Epithelial cell of proximal tubule (primary cell): ENCODE measurements at places on chromosomes 13 and 19. TPM values are rescaled to one million over a fixed set of nuclear protein-coding genes. Genes with fewer than 3 reads are reported as not detected.
A peak's percentile ranks its signal among the peaks of the same experiment; 100 is the strongest.

DNA sequence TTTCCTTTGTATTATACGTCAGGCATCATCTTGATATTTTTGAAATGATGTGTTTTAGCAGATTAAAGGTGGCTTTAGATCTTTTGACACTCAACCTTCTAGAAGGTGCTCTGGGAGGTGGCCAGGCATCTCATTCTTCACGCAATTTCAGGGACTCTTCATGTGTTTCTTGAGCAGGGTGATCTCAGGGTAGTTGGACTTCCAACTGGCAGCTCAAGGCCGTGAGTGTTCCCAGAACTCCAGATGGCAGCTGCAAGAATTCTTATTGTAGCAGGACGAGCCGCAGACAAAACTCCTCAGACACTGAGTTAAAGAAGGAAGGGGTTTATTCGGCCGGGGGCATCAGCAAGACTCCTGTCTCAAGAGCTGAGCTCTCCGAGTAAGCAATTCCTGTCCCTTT is 82.5 kb upstream of the UBAC2 start:
- no peak for DNase-seq

DNA sequence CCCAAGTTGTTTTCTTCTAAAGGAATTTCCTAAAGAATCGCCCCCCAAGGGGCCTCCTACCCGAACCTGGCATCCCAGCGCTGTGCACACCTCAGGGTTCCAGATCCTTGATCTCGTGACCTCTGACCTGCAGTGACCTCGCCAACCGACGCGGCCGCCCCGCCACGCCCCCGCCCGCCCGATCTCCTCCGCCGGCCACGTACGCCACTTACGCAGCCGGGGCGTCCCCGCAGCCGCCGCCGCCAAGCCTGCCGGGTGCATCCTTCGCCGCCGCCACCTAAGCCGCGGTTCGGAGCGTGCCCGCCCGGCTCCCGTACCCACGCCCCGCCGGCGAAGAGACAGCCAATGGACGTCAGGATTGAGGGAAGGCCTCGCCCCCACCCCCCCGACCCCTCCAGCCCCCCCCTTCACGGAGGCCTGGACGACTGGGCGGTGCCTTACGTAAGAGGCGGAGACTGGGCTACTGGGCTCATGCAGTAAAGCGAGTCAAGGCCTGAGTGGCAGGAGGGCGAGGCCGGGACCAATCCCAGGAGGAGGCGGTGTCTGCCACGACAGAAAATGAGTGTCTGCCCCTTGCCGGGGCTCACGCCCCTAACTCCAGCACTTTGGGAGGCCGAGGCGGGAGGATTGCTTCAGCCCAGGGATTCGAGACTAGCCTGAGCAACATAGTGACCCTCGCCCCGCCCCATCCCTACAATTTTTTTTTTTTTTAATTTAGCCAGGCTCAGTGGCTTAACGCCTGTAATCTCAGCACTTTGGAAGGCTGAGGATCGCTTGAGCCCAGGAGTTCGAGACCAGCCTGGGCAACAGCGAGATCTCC is at the start of gene YIF1B:
Gene YIF1B (minus strand): TSS at position 291 of the 820 bp plus-strand sequence. CDS start 30 bp downstream, at position 261.
- DNase-seq: peak; percentile 77

- no peak for DNase-seq
These were observed 3.9 kb downstream of the TEX30 start for GRCh38 chr13:102769679-102770078.

GRCh38 chr13:43478211-43478610 is 308.6 kb downstream of the ENOX1 start:
- DNase-seq: no peak

DNA sequence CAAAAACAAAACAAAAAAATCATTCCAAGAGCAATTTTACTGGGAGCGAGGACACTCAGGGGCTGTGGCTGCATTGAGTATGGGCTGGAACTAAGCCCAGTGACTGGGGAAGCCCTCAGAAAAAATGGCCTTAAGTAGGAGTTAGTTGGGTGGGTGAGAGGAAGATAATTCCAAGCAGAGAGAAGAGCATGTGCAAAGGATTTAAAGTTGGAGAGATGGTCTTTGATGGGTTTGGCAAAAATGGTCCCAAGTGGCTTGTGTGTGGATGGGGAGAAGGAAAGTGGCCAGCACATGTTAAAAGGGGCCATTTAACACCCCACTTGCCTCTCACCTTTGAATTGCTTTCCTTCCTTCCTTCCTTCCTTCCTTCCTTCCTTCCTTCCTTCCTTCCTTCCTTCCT is 6.7 kb upstream of the CYP4F22 start:
- DNase-seq: no peak

GRCh38 chr19:29501816-29502580 is 23.8 kb upstream of the VSTM2B start:
- no peak for DNase-seq

ZNF112 gene
- 2.8 and 3.2 TPM in 2 replicates for total RNA-seq

FAM124A gene
- 0.63 and 1.2 TPM in 2 replicates for total RNA-seq
